Activated CD4-positive, alpha-beta memory T cell treated with anti-CD3 and anti-CD28 coated beads for 36 hours (primary cell): ENCODE measurements at places on chromosomes 1 and 21. TPM values are rescaled to one million over a fixed set of nuclear protein-coding genes. Genes with fewer than 3 reads are reported as not detected.

S100B gene
- total RNA-seq = not detected

ACTA1 gene
- total RNA-seq = not detected

FAM177B gene
- total RNA-seq = not detected

LHX8 gene
- not detected for total RNA-seq

GPN2 gene
- total RNA-seq = 38.3 TPM

SLAMF1 gene
- 166 TPM for total RNA-seq

DCDC2B gene
- not detected for total RNA-seq

AGMAT gene
- 13.9 TPM for total RNA-seq

NCMAP gene
- 0.07 TPM for total RNA-seq

MCOLN2 gene
- 43.2 TPM for total RNA-seq

IFNAR1 gene
- total RNA-seq = 28.0 TPM

HCRTR1 gene
- total RNA-seq = not detected

FCRL1 gene
- total RNA-seq = not detected

EXTL1 gene
- total RNA-seq = not detected

C1QC gene
- total RNA-seq = not detected

BMP8B gene
- 0.53 TPM for total RNA-seq

VWA1 gene
- total RNA-seq = 0.92 TPM

C1orf87 gene
- not detected for total RNA-seq

ANXA9 gene
- total RNA-seq = 0.19 TPM

TNFRSF14 gene
- 152 TPM for total RNA-seq

DNA sequence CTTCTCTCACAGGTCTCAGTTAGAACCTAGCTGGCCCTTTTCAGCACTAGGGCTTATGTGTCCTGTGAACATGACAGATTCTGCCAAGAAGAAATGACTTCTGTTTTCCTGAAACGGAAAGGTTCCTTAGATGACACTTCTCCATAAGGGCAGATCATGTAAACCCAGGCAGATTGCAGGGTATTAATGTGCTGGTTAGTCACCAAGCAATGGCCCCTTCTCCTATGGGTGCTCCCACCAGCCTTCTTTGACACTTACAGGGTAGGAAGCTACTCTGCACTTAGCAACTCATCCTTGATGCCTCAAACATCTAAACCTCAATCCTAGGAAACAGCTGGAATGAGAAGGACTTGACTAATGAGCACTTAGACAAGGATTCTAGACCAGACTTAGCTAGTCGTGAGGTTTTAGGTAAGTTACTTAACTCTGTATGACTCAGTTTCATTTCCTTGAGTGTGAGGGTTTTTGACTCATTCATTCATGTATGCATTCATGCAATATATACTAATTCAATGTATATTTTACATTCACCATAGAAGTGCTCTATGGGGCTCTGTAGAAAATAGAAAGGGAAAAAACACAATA is 74.1 kb upstream of the PLXNA2 start:
- DNase-seq = no peak

- no peak for DNase-seq
Measured at GRCh38 chr1:243345205-243345604, 89.4 kb downstream of the SDCCAG8 start.

DNA sequence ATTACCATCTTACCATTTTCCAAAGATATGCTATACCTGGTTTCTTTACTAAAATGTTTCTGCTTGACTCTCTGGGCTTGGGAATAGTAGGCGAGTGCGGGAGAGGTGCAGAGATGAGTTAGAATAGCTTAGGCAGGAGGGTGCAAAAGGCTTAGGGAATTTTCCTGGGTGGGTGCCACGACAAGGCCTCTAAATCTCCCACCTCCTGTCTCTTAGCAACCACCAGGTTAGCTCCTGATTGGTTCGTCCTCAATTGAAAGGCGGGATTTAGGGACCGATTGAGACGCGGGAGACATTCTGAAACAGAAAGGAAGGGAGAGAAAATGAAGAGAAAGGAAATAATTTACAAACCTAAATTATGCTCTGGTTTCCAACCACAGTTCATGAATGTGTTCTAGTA is 3.1 kb downstream of the ACKR1 start:
- no peak for DNase-seq

GRCh38 chr1:199995096-199995685 is 32.3 kb upstream of the NR5A2 start:
- no peak for DNase-seq

- DNase-seq = no peak
Measured at GRCh38 chr1:116360429-116361173, 12.4 kb upstream of the ATP1A1 start.

DNA sequence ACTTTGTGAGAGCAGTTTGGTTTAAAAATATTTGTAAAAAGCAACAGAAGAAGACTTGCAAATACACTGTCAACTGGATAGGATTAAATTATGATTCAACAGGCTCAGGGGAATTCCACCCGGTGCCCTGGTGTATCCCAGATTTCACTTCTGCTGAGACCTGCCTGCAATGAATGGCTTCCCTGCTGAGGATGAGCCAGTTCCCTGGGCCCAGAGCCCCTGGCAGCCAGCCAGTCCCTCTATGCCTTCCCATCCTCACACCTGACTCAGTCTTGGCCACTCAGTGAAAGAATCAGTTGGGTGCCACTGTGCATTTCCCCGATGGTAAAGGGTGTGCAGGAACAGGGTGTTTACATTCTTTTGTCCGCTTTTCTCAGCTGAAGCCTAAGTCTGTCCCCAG is 64.4 kb downstream of the KCTD3 start:
- DNase-seq = no peak

GRCh38 chr1:89276690-89277089 is 4.0 kb upstream of the GBP5 start:
- DNase-seq = no peak

- no peak for DNase-seq
Measured at GRCh38 chr1:54977533-54978297, 2.7 kb upstream of the TMEM61 start.

- no peak for DNase-seq
Measured at GRCh38 chr1:30197639-30198450, 525.5 kb downstream of the MATN1 start.

GRCh38 chr1:44717653-44718052 is 13.3 kb downstream of the RNU5D-1 start:
- no peak for DNase-seq

DNA sequence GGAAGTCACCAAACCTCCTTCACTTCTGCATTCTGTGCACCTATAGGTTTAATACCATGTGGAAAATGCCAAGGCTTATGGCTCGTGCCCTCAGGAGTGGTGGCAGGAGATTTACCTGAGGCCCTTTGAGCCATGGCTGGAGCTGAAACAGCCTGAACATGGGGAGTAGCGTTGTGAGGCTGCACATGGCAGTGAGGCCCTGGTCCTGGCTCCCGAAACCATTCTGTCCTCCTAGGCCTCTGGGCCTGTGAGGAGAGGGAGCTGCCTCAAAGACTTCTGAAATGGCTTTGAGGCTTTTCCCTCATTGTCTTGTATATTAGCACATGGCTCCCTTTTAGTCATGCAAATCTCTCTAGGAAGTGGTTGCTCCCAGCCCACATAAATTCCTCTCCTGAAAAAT is 20.6 kb downstream of the PTGFR start:
- DNase-seq = no peak

DNA sequence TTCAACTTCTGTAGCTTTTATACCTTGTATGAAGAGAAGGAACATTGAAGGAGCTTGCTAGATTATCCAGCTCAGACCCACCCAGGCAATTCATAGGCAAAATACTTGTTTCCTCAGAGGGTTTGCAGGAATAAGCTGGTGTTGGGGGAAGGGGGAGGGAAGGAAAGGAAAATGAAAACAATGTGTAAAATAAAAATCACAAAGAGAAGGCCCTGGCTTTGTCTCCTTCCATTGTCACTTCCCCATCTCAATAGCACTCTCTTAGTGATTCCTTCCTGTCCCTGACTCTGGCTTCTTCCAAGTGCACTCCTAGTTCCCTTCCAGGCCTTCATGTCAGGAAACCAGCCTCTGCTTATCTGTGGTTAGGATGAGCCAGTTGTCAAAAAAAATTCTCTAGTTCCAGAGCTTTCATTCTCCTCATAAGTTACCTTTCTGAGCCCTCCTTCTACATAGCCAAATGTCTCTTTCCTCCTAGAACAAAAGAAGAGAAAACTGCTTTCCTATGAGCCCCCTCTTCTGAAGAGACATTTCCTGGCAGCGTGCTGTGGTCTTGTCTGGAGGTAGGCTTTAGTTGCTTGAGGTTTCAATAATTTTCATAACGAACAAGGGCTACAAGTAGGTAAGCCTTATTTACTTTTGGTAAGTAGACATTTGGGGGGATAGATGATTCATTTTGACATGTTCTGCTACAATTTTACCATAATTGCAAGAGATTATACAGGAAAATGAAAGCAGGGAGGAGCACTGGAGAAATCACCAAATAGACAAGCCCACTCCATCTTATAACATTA is 45.7 kb downstream of the FASLG start:
- no peak for DNase-seq

DNA sequence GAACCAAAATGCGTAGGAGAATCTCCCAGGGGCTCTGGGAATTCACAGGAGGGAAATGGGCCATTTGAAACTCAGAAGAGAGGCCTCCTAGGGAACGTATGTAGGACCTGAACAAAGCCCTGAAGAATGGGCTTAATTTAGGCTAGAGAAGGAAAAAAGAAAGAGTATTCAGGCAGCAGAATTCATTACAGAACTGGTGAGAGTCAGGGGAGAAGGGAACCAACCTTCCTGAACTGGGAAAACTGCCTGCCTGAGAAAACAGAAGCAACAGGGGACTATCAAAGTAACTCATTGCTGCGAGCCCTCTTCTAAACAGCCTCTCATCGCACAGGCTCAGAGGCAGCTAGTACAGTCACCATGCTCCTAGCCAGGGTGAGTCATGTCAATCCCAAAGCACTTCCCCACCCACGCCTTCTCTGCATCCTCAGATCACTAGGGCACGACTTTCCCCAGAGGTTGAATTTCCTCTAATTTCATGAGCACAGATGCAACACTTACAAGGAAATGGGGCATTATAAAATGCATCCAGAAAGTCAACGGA is 98.1 kb downstream of the ADSS2 start:
- peak; percentile 80 for DNase-seq

GRCh38 chr1:26391450-26391849 is 18.9 kb upstream of the ZNF683 start:
- peak; percentile 64 for DNase-seq

GRCh38 chr1:234253732-234254131 is 119.5 kb upstream of the COA6 start:
- no peak for DNase-seq

DNA sequence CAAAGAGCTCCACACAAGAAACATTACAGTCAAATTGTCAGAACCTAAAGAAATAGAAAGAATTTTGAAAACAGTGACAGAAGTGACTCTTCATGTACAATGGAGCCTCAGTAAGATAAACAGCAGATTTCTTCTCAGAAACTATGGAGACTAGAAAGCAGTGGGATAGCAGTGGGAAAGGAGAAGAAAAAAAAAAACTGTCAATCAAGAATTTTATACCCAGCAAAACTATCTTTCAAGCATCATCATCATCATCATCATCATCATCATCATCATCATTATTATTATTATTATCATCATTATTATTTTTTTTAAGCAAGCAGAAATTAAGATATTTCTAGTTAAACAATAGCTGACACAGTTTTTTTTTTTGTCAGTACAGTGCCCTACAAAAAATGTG is 24.2 kb downstream of the CEP170 start:
- no peak for DNase-seq

DNA sequence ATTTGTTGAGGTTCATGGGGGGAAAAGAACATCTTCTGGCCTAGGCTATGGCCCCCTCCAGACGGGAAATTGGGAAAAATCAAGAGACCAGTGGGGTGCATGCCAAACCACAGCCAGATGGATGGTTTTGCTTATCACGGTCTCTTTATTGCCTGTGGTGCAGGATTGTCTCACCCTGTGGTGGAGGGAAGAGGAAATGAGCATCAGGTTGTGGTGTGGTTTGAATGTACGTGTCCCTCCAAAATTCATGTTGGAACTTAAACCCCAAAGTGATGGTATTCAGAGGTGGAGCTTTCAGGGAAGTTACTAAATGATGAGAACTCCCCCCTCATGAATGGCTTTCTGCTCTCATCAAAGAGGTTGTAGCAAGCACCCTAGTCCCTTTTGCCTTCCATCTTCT is 525.7 kb downstream of the NPHP4 start:
- DNase-seq = no peak

GRCh38 chr21:27643326-27643725 is 676.4 kb upstream of the ADAMTS5 start:
- DNase-seq = no peak

DNA sequence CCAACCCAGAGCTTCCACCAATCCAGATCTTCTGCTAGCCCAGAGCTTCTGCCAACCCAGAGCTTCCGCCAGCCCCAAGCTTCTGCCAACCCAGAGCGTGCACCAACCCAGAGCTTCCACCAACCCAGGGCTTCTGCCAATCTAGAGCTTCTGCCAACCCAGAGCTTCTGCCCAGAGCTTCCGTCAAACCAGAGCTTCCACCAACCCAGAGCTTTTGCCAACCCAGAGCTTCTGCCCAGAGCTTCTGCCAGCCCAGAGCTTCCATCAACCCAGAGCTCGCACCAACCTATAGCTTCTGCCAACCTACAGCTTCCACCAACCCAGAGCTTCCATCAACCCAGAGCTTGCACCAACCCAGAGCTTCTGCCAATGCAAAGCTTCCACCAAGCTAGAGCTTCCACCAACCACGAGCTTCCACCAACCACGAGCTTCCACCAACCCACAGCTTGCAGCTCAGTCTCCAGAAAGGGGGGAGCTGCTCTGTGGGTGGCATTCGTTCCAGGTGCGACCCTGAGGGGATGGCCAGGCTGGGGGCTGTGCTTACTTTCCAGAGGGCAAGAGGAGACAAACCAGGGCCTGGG is 23.8 kb downstream of the CRYAA start:
- DNase-seq = no peak

DNA sequence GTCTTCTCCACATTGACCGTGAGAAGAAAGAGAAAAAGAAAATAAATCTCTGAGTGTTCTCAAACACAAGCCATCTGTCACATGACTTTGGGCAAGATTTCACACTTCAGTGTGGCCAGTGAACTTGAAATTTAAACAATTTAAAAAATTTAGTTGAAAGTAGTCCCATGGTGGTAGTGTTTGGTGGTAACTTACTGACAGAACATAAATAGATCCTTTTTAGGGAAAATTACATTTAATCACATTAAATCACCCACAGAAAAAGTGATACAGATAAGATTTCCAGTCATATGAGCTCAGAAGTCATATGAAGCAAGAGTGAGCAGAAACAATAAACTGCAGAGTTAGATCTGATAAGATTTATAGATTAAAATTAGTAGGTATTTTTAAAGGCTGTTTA is 31.9 kb upstream of the SGIP1 start:
- DNase-seq = no peak

DNA sequence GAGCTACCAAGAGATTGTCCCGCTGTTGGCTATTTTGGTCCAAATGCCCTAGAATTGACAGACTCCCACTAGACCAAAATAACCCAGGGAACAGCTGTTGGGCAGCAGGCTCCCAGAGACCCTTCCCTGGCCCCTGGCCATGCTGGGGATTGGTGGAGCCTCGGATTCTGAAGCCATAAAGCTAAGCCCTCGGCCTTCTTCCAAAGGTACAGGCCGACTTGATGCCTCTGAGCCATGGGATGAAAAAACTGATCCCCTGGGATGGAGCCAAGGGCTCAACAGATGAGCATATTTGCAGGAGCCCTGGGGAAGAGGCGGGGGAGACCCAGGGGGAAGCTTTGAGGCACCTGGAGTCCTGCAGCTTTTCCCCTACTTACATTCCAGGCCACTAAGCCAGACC is 1.0 kb upstream of the LRRC38 start:
- no peak for DNase-seq

- no peak for DNase-seq
Measured at GRCh38 chr1:221331273-221332183, 410.4 kb downstream of the DUSP10 start.
